Activated T-helper 1 cell treated with anti-CD3 and anti-CD28 coated beads, Interleukin-12 subunit alpha, Interleukin-12 subunit beta, Interleukin-2, Interleukin-4 antibody, amounts not matched to agents 30 ng/mL and 10 ng/mL and 1 ng/mL, durations not matched to agents 14 hours and 24 hours and 36 hours (primary cell): ENCODE measurements at places on chromosomes 2 and 18. TPM values are rescaled to one million over a fixed set of nuclear protein-coding genes. Genes with fewer than 3 reads are reported as not detected.

KYNU gene
- total RNA-seq = not detected in 2 replicates

CLHC1 gene
- total RNA-seq = 9.0 and 12.3 TPM in 2 replicates

HOXD9 gene
- not detected in 2 replicates for total RNA-seq

SERPINB10 gene
- total RNA-seq = not detected in 2 replicates

SELENOI gene
- 66.6 and 68.2 TPM in 2 replicates for total RNA-seq

DNAJC5G gene
- total RNA-seq = not detected in 2 replicates

CD8B2 gene
- 0.37 and 0.54 TPM in 2 replicates for total RNA-seq

PTPRM gene
- total RNA-seq = 10.4 and 10.7 TPM in 2 replicates

RGPD6 gene
- total RNA-seq = 17.4 and 21.7 TPM in 2 replicates

GYPC gene
- 125 and 130 TPM in 2 replicates for total RNA-seq

SERPINB13 gene
- not detected in 2 replicates for total RNA-seq
